Activated naive CD4-positive, alpha-beta T cell treated with anti-CD3 and anti-CD28 coated beads, Interleukin-2, amount 50 U/mL, for 72 hours (primary cell): ENCODE measurements at places on chromosomes 12 and 14. TPM values are rescaled to one million over a fixed set of nuclear protein-coding genes. Genes with fewer than 3 reads are reported as not detected.

Gene GPR137C
- 0.27 TPM for total RNA-seq

DNA sequence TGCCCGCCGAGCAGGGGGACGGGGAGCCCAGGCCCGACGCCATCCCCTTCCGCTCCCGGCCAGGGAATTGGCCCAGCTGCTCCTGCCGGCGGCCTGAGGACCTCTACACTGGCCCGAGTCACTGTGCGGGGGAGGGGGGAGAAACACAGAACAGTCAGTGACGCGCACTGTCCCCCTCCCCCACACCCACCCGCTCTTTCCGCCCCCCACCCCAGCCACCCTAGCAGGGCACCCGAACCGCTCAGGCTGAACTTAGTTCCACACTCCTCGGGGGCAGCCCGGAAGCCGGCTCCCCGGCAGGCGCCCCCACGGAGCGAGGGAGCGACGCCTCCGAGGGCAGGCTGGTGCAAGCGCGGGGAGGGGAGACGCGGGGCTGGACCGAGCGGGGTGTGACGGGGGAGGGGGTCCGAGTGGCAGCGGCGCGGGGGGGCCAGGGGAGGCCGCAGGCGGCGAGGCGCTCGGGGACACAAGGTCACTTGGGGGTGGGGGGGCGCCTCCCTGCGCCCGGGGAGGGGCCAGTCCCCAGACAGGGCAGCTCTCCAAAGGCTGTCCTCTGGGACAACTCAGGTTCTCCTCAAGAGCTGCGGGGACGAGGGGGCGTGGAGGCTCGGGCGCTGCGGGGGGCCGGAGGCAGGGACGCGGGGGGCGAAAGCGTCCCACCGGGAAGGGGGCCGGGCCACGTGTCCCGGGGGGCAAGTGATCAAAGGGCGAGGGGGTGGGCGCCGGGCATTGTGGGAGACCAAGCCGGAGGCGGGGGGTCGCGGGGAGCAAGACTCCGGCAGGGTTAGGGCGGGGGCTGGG lies 648 bp downstream of the CHD4 start:
- peak; percentile 79 for DNase-seq

GRCh38 chr14:74014299-74014698 lies 4.8 kb downstream of the ENTPD5 start:
- DNase-seq = no peak

DNA sequence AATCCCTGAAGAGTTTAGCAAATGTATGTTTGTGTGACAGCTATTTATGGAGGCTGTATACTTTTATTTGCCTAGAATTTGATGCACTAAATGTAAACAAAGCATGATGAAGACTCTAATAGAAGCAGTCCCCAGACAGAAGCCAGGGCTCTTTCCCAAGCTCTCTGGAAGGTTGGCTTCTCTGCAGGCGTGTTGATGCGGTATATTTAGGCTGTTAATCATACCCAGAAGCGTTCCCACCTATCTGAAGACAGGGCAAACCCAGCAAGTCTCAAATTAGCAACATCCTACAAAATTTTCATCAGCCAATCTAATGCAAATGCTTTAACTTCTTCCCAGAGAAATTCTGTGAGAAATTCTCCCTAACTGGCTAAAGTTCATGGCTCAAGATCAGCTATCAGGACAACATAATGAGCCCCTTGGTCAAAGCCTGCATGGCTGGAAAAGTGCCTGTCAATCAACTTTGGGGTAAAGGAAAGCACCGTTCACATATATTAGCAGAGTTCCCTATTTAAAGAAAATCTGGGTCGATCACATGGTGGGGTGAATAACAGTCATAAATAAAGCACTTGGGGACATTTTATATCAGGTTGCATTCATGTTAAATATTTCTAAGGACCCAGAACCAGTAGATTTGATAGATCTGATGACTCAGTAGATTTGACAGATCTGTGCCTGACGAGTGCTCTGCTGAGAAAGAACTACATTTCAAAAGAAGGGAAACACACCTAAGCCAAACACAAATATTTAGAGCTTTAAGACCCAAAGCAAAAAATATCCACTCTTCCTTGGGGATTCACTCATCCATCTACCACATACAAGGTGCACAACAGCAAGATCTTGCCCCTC lies 46.6 kb downstream of the KSR2 start:
- DNase-seq = no peak

GRCh38 chr14:86683561-86683960 lies 1153.6 kb downstream of the FLRT2 start:
- no peak for DNase-seq

- no peak for DNase-seq
These were observed 44.6 kb upstream of the PTCSC3 start for GRCh38 chr14:36221112-36221511.
